Stimulated activated naive B cell treated with anti-CD40 and anti-IgM and Interleukin-4, amounts not matched to agents 10 μg/mL and 1 μg/mL and 100 μg/mL, for 72 hours (primary cell): ENCODE measurements at places on chromosomes 5 and 9.

GRCh38 chr5:172187118-172188032 is 649 bp downstream of the STK10 start:
- H3K36me3 ChIP-seq: peaks cover 44% of the 10 kb centered on the region
- H3K4me3 ChIP-seq: peak overlapping the region; percentile 94
- peak; percentile 68 for DNase-seq

GRCh38 chr9:107309271-107309670 is 26.2 kb downstream of the RAD23B start:
- H3K4me1 ChIP-seq: peaks cover 21% of the 10 kb centered on the region
- DNase-seq: no peak
- H3K27me3 ChIP-seq: no peaks in the 10 kb centered on the region
- no peak overlapping the region for H3K4me3 ChIP-seq
- H3K27ac ChIP-seq: peak overlapping the region; percentile 67
- peaks cover 51% of the 10 kb centered on the region for H3K36me3 ChIP-seq

DNA sequence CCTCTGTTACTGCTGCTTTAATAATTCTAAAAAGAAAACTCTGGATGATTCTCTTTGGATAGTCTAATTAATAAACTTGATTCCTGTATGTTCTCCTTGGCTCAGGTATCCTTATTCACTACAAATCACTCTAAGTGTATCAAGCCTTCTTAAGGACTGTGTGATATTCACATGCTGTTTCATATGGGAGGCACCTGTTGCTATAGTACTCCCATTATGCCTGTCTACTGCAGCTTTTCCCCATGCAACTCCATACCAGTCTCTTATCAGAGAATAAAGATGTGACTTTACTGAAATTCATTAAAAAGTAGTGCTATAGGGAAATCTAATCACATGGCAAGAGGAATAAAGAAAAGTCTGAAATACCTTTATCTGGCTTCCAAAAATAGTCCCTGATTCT is 14.7 kb downstream of the BRD8 start:
- H3K4me3 ChIP-seq: no peak overlapping the region
- H3K36me3 ChIP-seq: peaks cover 80% of the 10 kb centered on the region

DNA sequence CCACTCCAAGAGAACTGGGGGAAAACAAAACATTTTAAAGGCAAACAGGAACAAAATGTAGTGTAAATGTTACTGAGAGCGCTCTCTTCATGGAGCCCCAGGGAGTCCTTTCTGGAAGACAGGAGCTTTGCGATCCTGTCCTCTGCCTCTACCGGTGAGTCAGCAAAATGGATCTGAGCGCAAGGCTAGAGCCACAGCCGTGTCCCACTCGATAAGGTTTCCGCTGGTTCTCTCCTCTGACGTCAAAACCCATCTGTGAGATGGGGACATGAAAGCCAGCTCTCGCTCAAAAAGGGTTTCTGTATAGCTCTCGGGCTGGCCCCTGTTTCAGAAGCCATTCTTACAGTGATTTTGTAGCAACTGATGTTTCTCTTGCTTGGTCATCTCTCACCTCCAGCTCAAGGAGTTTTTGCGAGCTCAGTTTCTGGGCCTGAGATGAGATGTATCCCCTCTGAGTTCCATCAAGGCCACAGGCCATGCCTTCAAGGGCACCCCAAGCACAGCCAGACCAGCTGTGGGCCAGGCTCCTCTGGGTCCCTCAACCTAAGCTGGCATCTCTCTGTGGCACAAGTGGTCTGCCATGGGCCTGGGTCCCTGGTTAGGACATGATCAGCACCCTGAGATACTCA is 101.6 kb downstream of the FSTL4 start:
- peaks cover 28% of the 10 kb centered on the region for H3K27me3 ChIP-seq
- H3K27ac ChIP-seq: no peak overlapping the region
- peaks cover 3% of the 10 kb centered on the region for H3K4me1 ChIP-seq
